GM12865 (cell line): ENCODE measurements at places on chromosomes 6 and 20.

- DNase-seq = peak; percentile 70
Observed at GRCh38 chr20:57498425-57499400, 26.2 kb downstream of the CTCFL start.

DNA sequence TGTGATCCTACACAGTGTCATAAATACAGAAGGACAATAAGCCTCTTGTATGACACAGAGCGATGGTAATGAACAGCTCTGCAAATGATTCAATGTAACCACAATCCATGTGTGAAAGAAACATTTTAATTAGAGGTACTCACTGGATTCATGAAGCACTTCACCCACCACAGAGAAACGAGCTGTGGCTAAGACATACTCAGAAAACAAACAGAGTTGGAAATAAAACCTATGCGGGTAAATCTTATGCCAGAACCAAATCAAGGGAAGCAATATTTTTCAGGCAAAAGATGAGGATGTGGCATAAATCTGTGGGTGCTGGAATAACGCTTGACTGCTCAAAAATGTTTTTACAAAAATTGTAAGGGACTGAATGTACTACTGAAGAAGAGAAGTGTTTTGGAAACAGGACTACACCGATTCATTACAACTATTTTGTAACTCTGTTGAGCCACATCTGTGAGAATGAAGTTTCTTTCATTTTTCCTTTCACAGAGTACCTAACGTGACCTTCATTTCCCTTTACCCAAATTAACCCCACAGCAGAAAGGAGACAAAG is 112.1 kb downstream of the WDR27 start:
- DNase-seq = peak; percentile 41

DNA sequence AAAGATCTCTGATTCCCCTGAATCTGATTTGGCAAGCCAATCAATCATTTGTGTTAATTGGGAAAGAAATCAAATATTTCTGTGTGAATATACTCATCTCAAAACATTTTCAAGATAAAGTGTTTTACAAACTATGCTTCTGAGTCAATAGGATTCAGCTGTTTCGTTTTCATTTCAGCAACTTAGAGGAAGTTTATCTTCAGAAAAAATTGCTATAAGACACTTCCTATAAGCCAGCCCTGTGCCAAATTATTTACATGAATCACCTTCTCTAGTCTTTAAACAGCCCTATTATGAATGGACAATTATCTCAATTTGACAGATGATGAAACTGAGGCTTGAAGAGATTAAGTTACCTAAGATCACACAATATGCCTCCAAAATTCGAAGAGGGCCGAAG is 10.9 kb downstream of the DEFB129 start:
- DNase-seq = no peak

GRCh38 chr6:106158816-106159215 is 72.7 kb downstream of the PRDM1 start:
- no peak for DNase-seq

DNA sequence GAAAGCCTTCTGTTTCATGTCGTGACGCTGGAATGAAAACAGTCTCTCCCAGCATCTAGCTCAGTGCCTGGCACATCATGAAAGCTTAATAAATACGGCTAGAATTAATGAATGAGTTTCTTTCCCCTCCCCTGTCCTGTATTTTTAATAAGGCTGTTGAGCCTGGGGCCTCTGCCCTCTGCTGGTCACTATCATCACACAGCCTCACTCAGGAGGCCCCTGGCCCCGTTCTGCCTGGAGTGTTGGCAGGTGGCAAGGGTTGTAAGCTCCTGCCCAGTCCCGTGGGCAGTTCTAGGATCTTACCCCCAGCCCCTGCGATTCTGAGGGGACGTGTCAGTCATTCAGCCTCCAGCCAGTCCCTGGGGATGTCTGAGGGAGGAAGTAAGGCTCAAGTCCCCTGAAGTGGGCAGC is 41.4 kb downstream of the PHACTR3 start:
- DNase-seq = no peak

DNA sequence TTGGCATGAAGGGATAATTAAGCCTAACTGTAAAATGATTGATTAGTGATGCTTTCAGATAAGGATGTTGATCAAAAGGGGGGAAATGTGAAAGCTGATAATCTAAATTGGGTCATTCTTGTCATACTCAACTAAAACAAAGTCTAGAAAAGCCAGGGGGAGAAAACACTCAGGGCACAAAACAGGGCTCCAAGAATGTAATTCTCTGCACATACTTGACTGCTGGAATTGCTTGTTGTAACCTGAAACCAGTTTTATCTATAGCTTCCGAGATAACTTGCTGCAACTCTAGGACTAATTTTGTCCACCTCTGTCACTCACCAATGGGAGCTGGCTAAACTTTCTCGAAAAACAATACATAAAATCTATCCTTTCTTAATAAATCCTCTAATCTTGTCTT is 310.3 kb downstream of the CLVS2 start:
- no peak for DNase-seq

- peak; percentile 79 for DNase-seq
Observed at GRCh38 chr20:20292472-20292871, 75.4 kb upstream of the INSM1 start.

DNA sequence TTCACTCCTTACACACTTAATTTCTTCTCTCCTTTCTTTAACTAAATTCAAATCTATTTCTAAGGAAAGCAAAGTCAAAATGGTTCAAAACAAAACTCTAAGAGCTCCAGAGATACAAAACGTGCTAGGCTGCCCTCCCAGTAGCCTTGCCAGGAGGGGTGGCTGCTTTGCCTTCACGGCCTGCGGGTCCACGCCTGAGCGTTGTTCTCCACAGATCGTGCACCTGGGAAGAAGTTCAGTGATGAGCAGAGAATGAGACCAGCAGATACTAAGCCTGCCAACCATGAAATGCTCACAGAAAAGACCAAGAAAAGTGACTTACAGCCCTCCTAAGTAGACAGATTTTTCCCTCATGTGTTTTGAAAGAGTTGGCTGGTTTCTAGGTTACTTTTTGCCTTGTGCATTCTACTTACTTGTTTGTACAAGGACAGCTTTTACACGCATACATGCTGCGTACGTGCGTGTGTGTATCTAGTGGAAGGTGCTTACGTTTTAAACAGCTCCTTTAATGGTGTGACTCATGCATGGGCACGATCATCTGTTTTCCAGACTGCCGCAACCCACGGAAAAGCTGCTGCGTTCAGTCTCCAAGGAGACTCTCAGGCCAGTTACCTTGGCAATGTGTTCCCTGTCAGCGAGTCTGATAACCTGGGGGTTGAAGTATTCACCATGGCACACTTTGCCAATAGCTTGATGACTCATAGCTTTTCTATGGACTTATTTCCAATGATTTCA is 32.4 kb upstream of the PBOV1 start:
- no peak for DNase-seq

DNA sequence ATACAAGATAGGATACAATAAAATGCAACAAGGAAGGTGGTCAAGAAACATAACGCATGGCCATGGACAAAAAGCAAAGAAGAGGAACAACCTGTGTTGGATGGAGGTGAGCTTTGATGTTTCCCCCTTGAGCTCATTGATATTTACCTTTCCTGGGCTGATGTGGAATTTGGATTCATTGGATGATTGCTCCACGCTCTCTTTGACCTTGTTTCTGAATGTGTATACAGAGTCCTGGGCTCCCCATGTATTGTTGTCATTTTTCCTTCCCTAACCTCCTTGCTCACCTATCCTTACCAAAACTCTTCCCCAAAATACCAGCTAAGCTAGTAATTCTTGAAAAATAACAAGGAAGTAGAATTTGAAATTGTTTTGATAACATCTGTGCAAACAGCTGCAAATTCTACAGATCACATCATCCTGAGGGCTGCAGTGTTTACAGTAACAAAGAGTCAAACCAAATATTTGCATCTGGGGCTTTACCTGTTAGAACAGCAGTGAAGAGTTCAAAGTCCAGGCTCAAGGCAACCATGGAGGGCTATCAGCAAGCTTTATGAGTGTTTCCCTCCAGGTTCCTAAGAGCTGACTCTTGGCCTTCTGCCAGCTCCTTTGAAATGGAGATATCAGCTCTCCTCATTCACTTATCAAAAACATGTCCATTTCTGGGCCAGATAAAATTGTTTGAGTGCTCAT is 214.3 kb upstream of the MARCKS start:
- peak; percentile 88 for DNase-seq

DNA sequence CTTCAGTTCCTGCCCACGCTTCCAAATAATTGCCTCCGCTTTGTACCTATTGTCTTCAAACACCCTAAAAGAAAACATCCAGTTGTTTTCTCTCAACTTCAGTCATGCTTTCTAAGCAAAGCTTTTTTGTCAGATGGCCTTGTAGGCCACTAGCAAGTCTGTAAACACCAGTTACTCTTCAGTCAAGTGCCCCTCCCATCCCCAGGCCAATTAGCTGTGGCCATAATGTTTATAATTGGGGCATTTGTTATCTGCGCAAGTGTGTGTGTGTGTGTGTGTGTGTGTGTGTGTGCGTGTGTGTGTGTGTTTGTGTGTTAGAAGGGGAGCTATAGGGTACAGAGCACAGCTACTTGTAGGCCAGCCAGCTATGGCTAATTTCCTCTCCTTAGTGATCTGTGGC is 272.4 kb upstream of the MARCKS start:
- DNase-seq = no peak

DNA sequence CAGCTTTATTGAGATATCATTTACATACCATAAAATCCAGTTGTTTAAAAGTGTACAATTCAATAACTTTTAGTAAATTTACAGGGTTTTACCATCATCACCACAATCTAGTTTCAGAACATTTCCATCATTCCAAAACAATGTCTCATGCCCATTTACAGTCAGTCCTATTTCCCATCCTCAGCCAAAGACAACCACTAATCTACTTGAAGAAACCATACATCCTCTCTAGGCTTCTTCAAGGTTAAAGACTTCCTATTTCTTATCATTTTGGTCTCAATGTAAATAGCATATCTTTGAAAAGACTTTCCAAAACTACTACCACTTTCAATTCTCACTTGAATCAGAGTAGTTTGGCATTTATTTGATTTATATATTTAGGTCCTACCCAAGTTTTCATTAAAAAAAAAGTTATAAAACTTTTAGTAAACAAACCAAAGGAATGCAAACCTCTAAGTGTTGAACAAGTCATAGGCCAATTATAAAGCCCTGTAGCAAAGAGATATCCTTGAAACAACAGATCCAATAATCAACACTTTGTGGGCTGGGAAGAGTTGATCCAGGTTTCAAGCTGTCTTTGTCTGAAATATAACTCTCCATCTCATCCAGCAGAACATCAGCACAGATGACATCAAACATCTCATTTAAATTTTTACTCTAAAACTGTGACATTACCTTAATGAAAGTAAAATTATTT is 211.3 kb upstream of the RUNX2 start:
- no peak for DNase-seq

DNA sequence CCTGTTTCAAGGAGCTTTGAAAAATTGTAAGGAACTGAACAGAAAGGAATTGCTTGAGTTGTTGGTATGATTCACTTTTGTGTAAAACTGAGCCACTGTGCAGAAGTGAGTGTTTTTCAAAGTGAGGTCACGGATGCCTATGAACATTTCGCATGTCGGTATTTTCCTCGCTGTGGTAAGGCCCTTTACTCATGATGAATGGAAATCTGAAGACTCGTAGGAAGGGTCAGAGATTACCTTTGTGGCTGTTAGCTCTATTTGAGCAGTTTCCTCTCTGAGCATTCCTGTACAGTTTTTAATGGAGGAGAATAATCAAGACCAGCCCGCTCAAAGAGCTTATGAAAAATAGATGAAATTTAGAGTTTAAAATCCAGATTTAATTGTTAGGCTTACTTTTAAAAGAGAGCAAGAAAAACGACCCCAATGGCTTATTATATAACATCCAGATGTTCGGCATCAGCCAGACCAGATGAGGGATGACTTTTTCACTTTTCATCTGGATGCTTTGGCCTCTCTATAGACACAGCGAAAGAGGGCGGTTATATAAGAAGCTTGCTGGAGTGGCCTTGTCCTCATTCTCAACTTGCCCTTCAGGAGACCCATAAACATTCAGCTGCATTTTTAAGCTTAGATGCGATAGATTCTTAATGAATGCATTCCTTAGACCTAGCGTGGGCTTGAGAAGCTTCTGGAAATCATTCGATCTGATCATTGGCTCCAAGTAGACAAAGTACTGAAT is 99.5 kb downstream of the CD83 start:
- DNase-seq = no peak

- DNase-seq = no peak
Observed at GRCh38 chr6:10154251-10154650, 260.6 kb downstream of the TFAP2A start.

- no peak for DNase-seq
Observed at GRCh38 chr6:108862479-108863191, 14.4 kb downstream of the ARMC2 start.

DNA sequence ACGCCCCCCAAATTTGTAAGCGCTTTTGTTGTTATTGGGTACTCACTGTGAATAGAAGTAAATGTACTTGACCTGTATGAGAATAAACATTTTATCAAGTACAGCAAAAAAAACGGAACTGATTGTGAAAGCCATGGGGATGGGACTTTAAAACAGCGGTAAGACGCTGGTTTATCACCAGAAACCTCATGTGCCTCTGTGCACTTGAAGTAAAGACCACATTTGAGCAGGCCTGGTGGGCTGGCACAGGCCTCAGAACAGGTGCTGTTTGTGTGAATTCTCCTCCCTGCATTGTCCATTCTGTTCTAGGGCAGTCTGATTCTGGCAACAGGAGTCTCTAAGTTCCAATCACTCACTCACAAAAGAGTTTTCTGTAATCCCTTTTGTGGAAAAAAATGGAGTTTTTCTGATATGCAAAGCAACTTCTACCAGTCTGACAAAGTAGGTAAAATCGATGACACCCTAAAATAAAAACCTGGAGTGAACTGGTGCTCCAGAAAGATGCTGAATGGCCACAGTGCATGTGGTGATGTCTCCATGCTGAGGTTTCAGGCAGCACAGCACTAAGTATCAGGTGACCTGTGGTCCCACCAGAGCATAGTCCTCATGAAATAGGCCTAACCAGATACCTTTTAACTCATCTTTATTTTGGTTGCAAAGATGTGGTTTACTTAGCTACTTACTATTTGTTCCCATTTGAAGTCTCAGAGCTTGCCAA is 53.9 kb downstream of the STX7 start:
- no peak for DNase-seq

GRCh38 chr6:25659633-25660368 is 7.8 kb downstream of the SCGN start:
- DNase-seq = no peak

- DNase-seq = peak; percentile 33
Observed at GRCh38 chr6:96613291-96613999, 50.5 kb downstream of the FHL5 start.

- DNase-seq = no peak
Observed at GRCh38 chr20:58675641-58676040, 17.0 kb upstream of the NPEPL1 start.

DNA sequence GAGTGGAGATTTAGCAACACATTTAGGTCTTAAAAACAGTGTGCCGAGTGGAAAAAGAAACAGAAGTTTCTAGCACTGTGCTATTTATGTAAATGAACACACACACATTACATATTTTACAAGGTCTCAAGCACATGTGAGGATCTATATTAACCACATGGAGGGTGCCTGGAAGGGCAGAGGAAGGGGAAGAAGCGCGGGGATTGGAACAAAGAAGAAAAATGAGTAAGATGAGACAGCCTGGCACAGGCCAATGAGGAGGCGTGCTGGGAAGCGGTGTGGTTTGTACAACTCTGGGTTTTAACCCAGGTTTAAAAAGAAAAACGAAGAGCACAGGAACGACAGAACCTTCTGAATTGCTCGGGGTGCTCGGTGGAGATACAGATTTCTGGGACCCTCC is 5.7 kb downstream of the KCNG1 start:
- no peak for DNase-seq
